ENCODE measurements at places on chromosomes 7 and 10.

- DNase-seq, result no peak
These were observed 36.2 kb upstream of the PITRM1 start for GRCh38 chr10:3208481-3209406.

DNA sequence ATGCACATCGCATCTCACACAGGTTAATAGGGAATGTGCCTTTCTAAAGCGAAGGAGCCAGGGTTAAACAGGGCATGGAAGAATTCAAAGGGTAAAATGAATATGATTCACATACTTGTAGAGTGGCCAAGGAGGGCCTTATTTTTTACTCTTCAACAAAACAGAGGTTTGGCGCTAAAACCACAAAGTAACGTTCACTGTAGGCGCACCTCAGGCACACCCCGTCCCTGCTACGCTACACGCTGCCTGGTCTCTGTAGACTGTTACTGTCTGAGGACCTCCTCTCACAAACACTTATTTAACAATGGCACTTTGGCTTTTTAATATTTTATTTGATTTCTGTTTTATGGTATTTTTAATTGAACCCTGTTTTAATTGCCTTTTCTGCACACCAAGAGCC is 462.1 kb upstream of the GALNT17 start:
- no peak for DNase-seq

GRCh38 chr7:2517026-2517425 is 2.5 kb upstream of the LFNG start:
- DNase-seq, result peak; percentile 79

DNA sequence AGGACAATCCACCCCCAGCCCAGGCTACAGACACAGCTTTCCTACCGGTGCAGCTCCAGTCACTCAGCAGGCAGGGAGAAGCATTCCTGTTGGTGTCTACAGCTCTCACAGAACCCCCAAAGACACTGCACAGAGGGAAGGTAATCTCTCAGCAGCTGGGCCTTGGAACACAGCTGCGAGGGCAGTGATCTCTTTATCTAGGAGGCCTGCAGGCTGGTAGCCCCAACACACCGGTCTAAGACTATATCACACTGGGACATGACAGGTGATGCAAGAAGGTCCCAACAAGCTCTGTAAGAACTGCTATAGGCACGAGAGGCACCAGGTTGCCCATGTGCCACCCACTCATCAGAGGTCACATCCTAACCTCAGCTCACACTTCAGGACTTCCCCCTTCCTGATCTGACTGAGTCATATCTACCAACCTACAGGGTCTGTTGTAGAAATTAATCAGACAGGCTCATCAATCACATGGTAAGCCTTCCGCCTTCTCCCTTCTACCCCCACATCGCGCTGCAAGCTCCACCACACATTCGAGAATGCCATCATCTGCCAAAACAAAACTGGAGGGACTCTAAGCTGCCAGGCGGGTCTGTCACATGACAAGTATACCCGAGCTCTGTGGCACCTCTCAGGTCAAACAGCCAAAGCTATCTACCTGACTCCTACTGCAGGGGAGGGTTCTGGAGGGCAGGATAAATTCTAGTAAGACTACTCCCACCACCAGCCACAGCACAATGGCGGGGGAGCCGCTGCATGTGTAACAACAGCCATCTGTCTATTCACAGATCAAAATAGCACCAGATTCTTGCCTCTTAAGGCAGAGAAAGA is 26.1 kb downstream of the FAM53B start:
- no peak for DNase-seq

GRCh38 chr7:120184866-120185265 is 88.1 kb upstream of the KCND2 start:
- DNase-seq, result no peak

DNA sequence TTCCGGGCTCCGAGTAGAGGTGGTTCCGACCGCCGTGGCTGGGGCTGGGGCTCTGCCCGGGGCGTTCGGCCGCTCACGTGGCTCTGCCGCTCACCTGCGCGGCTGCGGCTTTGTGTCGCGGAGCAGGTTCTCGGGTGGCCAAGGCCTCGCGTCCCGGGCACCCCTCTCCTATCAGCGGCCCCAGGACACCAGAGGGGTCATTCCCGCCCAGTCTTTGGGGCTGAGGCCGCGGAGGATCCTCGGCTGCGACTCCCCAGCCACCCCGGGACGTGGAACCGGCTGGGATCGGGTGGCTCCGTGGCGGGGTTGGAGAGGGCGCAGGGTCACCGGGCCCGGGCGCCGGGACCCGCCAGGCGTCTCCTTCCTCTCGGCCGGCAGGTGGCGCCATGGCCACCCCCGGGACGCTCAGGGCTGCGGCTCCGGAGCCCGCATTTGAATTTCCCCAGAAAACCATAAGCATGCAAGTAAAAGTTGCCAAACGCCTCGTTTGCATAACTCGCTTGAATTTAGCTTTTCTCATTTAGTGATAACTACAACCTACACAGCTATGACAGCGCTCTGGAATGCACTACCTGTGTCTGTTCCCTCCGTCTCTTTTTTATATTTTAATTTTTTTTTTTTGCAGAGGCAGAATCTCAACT is 1.2 kb downstream of the COL26A1 start:
- peak; percentile 7 for DNase-seq

DNA sequence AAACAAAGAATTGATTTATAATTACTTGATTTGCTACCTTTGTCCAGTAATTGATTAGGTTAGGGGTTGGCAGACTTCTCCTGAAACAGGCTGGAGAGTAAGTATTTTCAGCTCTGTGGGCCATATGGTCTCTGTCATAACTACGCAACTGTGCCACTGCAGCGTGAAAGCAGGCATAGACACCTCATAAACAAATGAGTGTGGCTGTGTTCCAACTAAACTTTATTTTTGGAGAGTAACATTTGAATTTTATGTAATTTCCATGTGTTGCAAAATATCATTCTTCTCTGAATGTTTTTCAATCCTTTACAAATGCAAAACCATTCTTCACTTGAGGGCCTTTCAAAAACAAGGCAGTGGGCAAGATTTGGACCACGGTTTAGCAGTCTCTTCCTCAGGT is 76.9 kb downstream of the GALNT17 start:
- DNase-seq, result no peak

- no peak for DNase-seq
These were observed 15.0 kb upstream of the ZNF467 start for GRCh38 chr7:149788300-149788851.

DNA sequence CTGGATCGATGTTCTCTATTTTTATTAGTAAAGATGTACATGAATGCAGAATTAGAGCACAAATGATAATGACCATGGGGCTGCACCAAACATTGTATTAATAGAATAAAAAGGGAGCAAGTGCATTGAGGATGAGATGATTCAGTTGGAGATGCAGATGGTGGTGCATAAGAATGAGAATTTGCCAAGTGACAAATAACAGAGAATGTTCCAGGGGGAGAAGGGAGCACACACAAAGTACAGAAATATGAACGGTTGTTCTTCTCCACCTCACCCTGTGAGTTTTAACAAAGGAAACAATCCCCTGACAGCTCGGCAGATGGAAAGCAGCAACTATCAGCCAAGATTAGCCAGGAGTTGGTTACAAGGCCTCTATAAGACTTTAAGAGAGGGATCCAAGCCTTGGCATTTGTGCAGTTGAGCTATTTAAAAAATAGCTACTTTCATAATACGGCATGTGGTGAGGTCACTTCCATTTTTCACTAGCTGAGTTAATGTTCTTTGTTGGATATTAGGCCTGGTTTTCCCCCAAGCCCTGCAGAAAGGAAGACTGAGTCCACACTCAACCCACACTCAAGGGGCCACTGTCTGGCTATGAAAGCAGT is 462.5 kb downstream of the TNS3 start:
- no peak for DNase-seq

DNA sequence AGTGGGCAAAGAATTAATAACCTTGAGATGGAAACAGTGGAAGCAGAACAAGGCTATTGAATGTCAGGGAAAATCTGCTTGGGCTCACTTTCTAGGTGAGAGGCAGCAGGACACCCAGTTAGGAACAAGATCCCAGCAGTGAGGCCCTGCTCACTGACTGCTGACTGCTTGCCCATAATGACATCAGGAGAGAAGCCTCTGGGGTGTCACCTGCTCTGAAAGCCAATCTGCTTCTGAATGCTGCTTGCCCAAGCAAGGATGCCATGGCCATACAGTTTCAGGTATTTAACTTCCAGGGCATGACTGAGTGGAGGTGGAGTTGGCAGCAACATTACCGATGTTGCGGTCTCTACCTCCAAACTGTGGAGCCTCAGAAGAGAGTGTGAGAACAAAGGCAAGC is 11.7 kb upstream of the WAPL start:
- DNase-seq, result no peak

DNA sequence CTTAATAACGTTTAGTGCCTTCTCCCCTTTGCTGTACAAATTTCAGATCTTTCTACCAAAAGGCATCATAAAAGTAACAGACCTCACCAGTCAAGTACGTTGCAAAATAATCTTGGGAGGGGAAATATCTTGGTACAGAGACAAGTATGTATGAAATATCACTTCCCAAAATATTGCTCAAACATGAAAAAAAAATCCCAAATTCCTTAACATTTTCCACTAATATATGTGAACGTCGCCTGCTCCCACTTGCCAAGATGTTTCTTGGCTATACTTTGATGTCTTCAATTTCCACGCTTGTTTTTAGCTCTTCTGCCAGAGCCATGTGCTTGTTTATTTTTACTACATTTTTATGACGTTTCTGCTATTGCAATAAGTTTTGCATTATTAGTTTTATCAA is 223.5 kb downstream of the PLXNA4 start:
- DNase-seq, result no peak

DNA sequence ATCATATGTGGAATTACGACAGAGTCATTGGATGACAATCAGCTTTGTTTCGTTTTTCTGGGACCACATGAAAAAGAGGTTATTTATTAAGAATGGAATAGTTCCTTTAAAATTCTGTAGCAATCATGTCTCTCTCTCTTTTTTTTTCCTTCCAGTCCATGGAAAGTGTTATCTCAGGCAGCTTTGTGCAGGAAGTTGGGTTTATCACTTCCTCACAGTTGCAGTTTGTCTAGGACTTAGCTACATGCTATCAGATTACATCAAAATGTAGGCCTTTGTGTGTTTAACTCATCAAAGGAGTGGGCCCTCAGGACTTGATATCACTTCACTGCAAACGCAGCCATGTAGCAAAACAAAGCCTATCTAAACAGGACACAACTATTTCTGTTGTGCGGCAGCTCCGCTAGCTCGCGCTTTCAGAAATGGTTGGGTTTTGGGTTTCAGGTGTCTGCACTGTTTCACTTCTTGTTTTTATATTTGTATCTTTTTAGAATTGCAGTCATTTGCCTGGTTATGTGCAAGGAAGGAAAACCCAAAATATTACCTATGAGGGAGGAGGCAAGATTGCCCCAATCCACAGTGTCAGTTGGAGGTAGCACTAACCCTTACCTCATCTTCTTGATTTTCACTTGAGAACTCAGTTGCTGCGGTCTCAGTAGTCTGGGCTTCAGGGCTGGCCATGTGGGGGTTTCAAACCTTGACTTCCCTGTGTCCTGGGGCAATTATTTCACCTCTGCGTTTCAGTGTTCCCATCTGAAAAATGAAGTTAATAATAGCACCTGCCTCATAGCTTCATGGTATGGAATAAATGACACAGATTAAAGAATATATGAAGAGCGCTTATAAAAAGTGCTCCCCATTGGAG is 66.7 kb downstream of the HHEX start:
- no peak for DNase-seq

Data from AG04450 (cell line).